ENCODE measurements at places on chromosomes 1 and 21. TPM values are rescaled to one million over a fixed set of nuclear protein-coding genes. Genes with fewer than 3 reads are reported as not detected.
A peak's percentile ranks its signal among the peaks of the same experiment; 100 is the strongest.

Gene LHX8
- total RNA-seq, result not detected

DNA sequence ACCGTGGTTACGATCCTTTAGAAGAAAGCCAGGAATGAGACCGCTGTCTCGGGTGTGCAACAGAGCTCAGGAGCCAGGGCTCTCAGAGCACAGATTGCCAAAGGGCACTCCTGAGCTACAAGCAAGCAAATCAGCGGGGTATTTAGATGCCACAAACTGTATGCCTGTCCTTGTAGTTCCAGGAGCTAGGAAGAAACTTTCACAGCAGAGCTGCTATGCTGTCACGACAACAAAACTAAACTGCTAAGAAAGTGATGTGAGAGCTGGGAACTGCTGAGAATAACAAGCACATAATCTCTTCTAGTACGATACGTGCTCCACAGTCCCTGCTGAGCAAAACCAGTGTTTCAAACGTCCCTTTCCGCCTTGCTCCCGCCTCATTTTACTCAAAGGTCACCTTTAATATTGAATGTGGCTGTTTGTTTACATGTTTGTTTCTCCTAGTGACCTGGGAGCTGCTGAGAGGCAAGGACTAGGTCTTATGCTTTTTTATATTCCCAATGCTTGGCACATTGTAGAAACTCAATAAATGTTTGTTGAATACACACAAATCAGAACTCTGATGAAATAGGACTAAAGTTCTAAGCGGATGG lies 14.7 kb downstream of the GREM2 start:
- no peaks in the 10 kb centered on the region for H3K36me3 ChIP-seq

GRCh38 chr1:67766141-67766978 lies 66.9 kb downstream of the GNG12 start:
- no peaks in the 10 kb centered on the region for H3K4me1 ChIP-seq
- no peaks in the 10 kb centered on the region for H3K36me3 ChIP-seq
- DNase-seq, result peak; percentile 78
- no peaks in the 10 kb centered on the region for H3K27me3 ChIP-seq
- no peak overlapping the region for H3K4me3 ChIP-seq

- peaks cover 14% of the 10 kb centered on the region for H3K36me3 ChIP-seq
- no peak for DNase-seq
- no peak overlapping the region for H3K27ac ChIP-seq
- no peaks in the 10 kb centered on the region for H3K27me3 ChIP-seq
- H3K4me1 ChIP-seq, result no peaks in the 10 kb centered on the region
Observed at GRCh38 chr1:235442788-235443429, 61.3 kb downstream of the B3GALNT2 start.

DNA sequence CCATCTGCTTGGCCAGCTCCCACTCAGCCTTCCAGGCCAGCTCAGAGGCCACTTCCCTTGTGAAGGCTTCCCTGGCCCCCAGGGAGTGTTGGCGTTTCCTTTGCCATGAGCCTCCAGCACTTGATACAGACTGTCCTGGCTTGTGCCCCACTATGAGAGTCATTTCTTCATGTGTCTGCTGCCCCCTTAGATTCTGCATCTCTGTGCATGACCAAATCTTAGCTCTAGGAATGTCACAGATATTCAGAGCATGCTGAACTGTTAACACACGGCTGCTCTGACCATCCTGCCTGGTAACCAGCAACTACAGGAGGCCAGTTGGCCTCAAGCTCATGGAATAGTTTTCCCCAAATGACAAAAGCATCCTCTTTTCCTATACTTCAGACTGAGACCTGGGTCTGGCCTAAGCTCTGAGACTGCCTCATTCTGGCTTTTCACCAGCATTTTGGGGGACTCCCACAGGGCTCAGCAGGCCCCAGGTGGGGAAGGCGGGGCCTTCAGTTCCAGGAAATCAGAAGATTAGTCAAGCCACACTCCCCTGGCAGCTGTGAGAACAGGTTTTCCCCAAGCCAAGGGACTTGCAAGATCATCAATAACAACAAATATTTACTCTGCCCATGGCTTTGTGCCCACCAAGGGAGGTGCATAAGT lies 182.6 kb upstream of the EDN2 start:
- peaks cover 18% of the 10 kb centered on the region for H3K4me1 ChIP-seq
- H3K36me3 ChIP-seq, result no peaks in the 10 kb centered on the region
- no peaks in the 10 kb centered on the region for H3K27me3 ChIP-seq

DNA sequence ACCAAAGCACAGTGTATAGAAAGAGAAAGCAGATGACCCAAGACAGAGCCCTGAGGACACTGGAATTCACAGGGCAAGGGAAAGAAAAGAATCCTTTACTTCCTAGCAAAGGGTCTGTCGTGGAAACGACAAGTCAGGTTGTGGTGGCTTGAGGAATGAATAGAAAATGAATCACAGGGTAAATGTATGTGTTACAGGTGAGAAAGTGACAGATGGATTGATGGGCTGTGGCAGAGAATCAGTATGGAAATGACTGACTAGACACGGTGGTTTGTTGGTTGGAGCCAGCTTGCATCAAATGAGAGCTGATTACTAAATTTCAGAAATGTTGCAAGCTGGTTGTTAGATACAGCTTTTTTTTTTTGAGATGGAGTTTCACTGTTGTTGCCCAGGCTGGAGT lies 46.9 kb downstream of the PTP4A2 start:
- peaks cover 18% of the 10 kb centered on the region for H3K4me1 ChIP-seq
- H3K36me3 ChIP-seq, result no peaks in the 10 kb centered on the region
- no peak overlapping the region for H3K27ac ChIP-seq
- no peaks in the 10 kb centered on the region for H3K27me3 ChIP-seq
- DNase-seq, result no peak

Gene GBP1
- 0.34 TPM for total RNA-seq

Gene HRNR
- total RNA-seq, result not detected

Gene OR2M3
- not detected for total RNA-seq

GRCh38 chr1:185042737-185043136 lies 2.6 kb upstream of the RNF2 start:
- H3K4me1 ChIP-seq, result peaks cover 17% of the 10 kb centered on the region
- no peaks in the 10 kb centered on the region for H3K36me3 ChIP-seq
- H3K27ac ChIP-seq, result no peak overlapping the region
- no peaks in the 10 kb centered on the region for H3K27me3 ChIP-seq

DNA sequence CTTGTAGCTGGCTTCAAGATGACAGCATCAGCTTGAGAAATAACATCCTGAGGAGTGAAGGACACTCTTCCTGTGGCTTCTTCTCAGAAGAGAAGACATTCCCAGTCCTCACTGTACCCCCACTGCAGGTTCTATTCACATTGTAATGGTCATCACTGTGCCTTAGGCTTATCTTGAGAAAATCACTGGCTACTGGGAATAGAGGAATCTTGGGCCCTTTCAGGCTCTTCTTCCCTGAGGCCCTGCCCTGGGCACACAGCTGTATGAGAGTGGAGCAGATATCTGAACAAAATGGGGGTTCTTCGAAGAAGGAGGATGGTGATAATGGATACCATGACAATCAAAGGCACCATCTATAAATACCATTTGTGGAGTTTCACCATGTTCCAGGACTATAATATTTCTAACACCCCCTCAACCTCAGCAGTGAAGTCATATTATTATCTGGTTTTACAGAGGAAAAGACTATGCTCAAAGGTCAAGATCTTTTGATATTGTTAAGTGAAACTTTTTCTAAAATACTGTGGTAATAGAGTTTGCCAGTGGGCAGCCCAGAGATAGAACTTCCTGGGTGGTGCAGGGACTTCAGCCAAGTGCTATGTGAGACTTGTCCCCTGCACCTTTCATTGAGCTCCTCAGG lies 143.1 kb upstream of the KCNE2 start:
- no peaks in the 10 kb centered on the region for H3K36me3 ChIP-seq
- no peaks in the 10 kb centered on the region for H3K4me1 ChIP-seq
- H3K27me3 ChIP-seq, result no peaks in the 10 kb centered on the region
- no peak overlapping the region for H3K27ac ChIP-seq

DNA sequence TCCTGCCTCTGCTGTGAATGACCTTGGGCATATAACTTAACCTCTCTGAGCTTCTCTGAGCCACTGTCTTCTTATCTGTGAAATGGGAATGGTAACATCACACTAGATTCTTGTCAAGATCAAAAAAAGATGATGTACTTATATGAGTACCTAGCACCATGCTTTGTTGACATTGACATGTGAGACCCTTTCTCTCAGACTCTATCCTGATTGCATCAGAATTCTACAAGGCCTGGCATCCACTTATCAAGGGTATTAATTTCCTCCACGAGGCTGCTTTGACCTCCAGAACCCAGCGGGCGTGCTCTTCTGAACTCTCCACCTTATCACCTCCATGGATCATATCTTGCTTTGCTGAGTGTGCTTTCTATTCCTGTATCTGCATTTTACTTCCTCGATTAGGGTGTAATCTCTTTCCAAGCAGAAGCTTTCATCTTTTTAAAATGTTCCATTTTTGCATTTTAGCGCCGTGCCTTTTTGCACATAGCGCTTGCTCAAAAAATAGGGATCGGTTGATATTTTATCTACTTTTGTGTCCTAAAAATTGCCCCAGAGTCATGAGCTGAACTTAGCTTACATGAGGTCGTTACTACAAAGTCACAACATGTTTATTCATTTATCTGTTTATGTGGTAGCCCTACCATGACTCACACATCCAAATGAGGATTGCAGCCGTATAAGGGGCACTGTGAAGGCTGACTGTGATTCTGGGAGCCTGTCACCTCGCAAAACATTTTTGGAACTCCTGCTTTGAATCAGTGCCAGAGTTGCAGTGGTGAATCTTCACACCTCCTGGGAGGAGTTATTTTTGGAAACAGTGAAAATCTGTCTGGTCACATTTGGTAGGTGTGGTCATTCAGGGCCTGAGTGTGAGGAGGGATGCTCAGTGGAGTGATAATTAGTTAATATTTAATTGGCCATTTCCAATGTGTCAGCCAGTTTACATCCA lies 63.2 kb downstream of the IER5 start:
- no peaks in the 10 kb centered on the region for H3K27me3 ChIP-seq
- H3K27ac ChIP-seq, result no peak overlapping the region
- no peak for DNase-seq
- H3K4me3 ChIP-seq, result no peak overlapping the region
- no peaks in the 10 kb centered on the region for H3K4me1 ChIP-seq

Gene TMEM82
- not detected for total RNA-seq

Gene CD1E
- not detected for total RNA-seq

Measured in Karpas-422 (cell line).